ENCODE measurements at places on chromosomes 6 and 20. TPM values are rescaled to one million over a fixed set of nuclear protein-coding genes. Genes with fewer than 3 reads are reported as not detected.

DNA sequence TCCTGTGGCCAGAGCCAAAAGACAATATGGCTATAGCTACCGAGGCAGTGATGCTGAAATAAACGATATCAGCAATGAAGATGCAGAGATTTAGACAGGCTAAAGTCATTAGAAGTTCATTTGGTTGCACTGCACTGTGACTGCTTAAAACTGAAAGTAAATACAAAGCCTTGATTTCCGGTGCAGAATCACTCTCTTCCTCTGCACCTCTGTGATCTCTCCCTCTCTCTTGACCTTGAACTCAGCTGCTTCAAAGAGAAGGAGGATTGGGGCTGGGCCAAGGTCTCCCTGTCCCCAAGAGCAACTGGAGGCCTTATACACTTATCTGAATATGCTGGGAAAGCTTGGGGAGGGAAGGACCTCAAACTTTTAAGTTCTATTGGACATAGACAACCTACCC lies 34.6 kb upstream of the SPACA1 start:
- DNase-seq: no peak

GRCh38 chr20:21499641-21500040 lies 14.2 kb downstream of the NKX2-2 start:
- no peak for DNase-seq

GRCh38 chr6:93433592-93433991 lies 14.2 kb upstream of the EPHA7 start:
- DNase-seq: no peak

GRCh38 chr6:20205722-20206161 lies 6.5 kb downstream of the MBOAT1 start:
- DNase-seq: no peak

DNA sequence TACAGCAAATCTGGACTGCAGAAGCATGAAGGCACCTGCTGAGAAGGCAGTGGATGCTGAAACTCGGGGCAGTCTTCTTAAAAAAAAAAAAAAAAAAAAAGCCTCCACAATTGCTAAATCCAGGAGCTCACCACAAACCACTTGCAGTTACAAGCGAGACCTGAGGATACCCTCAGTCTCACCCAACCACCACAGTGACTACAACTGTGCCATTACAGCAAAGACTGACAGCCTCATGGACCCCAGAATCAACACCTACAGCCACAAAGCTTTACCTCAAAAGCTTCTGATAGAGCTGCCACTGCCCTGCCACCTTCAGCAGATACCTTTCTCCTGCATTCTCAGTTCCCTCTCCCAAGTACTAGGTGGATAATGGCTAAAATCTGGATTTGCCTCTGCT lies 9.0 kb downstream of the COL21A1 start:
- DNase-seq: no peak

CST5 gene
- total RNA-seq: not detected

DNA sequence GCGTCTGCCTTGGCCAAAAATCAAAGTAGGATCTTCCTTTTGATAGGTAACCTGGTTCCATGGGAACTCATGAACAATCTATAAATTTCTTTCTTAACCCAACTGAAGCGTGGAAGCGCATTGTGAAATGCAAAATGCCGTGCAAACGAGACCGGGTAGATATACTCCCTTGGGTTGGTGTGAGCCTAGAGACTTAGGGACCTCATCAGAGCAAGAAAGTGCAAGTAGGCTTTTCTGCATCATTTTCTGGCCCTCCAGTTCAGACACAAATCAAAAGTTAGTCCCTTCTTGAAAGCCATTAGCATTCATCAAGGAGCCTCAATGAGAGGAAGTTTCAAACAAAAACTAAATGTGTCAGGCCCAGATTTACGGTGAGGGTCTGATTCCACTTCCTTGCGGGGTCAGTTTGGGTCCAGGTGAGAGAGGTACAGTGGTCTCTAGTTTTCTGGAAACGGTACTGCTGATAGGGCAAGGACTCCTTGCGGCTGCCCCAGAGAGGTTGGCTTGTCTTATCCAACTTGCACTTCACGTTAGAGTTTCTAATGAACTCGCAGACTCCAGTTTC lies 5.3 kb upstream of the ZNF184 start:
- DNase-seq: peak; percentile 40

Data from IMR-90 (cell line).